Activated naive CD4-positive, alpha-beta T cell (primary cell): ENCODE measurements at places on chromosomes 16 and 17.

- DNase-seq, result no peak
Observed at GRCh38 chr16:89051521-89052166, 42.0 kb upstream of the ACSF3 start.

- DNase-seq, result no peak
Observed at GRCh38 chr16:69436896-69437295, 12.5 kb downstream of the CYB5B start.

- no peak for DNase-seq
Observed at GRCh38 chr16:50599494-50599893, 51.3 kb downstream of the NKD1 start.

DNA sequence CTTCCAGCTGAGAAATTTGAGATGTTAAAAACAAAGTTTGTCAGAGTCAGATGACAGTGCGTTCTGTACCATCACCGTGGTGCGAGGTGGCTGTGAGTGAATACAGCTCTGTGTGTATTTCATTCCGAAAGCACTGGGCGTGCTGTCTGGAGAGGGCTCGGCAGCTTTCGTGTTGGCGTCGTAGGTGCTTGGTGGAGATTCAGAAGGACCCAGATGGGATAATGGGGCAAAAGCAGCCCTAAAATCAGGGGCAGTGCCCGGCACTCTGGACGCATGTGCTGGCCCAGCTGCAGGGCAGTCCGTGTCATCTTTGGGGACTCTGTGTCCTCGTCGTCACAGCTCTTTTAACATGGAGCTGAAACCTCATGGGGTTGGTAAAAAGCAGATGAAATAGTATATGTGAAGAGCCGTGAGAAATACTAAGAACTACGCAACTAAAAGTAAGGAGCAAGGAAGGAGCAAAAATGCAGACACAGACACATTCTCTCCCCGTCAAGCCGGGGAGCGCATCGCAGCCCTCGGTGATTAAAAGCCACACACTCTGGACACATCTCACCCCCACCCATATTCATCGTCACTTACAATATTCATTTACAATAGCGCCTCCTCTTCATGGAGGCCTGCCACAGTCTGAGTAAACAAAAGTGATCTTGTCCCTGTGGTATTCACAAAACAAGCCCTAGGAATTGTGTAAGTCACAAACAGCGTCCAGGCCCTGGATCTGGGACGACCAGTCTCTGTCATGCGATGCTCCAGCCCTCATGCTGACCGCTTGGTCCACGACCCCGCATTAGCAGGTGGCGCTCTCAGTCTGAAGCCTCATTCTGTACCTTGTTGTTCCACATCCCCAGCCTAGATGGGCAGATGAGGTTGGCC, 206.7 kb downstream of the RPTOR start:
- no peak for DNase-seq

- no peak for DNase-seq
Observed at GRCh38 chr17:77137111-77137510, 3.7 kb upstream of the SEC14L1 start.

GRCh38 chr16:57721356-57722209, 14.0 kb upstream of the KATNB1 start:
- DNase-seq, result no peak

- DNase-seq, result no peak
Observed at GRCh38 chr17:49520386-49521087, 25.4 kb downstream of the NGFR start.

DNA sequence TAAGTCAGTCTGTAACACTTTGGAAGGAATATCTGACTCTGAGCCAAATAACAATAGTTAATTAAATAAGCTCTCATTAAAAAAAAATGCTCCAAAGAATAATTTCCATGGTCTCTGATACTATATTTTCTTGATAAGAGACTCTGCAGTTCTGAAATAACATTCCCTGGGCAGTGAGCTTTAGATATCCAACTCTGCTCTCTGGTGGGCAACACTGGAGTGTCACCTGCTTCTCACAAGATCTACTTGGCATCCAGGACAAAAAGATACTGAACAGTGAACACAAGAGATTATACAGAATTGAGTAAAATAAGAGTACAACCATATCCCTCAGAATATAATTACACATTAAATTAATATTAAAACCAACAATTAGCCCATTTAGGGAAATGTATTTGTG, 13.7 kb downstream of the BLMH start:
- DNase-seq, result no peak

DNA sequence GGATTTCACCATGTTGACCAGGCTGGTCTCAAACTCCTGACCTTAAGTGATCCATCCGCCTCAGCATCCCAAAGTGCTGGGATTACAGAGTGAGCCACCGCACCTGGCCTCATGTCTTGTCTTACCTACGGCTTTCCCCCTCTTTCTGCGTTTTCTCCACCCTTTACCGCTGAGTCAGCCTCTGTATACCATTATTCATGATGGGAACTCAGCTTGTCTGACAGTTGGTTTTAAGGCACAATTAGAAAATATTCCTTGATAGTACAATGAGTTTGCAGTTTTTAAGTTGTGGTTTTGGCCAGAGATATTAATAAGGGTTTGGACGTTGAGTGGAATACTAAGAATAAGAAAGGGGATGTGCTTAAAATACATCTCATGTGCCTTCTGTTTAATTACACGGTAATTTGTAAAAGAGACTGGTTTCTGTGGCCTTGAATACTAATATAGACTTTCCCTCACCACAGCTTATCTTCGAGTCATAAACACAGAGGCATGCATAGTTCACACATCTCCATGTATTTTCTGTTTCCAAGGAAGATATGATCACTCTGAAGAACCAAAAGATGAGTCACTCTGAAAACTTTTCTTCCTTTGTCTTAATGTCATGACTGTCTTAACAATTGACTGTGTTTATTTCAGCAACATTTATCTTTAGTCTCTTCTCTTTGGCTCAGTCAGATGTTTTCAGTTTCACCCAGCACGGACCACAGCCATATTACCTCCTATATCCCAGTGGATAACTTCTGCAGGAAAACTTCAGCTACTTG, 54.4 kb downstream of the PITPNC1 start:
- DNase-seq, result no peak

DNA sequence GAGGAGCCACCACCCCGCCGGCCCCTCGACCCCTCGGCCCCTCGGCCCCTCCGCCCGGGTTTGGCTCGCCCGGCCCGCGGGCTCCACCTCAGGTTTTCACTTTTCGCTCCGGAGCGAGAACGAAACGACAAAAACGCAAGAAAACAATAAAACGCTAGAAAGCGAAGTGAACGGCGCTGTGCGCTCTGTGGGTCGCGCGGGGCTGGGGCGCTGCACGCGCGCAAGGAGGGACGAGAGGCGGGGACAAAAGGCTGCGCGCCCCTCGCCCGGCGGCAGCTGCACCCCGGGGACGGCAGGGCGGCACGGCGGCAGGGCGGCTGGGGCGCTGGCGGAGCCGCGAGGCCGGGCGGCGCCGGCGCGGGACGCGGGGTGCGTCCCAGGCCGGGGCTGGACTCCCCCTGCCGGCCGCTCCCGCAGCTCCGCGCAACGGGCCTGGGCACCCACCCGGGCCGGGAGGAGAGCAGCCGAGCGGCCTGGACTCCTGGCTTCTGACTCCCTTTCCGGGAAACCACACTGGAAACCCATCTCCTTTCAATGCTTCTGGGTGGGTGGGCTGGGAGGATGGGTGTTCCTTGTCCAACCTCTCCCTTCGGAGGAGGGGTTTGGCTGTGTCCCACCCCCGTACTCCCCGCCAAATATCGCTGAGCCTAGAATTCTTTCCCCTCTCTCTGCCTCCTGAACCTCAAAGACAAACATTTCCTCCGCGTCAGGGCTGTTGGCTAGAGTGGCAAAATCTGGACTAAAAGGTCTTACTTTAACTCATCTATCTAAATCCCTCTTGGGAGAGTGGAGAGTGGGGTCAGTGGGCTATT, 9.9 kb downstream of the TBX2 start:
- DNase-seq, result no peak

DNA sequence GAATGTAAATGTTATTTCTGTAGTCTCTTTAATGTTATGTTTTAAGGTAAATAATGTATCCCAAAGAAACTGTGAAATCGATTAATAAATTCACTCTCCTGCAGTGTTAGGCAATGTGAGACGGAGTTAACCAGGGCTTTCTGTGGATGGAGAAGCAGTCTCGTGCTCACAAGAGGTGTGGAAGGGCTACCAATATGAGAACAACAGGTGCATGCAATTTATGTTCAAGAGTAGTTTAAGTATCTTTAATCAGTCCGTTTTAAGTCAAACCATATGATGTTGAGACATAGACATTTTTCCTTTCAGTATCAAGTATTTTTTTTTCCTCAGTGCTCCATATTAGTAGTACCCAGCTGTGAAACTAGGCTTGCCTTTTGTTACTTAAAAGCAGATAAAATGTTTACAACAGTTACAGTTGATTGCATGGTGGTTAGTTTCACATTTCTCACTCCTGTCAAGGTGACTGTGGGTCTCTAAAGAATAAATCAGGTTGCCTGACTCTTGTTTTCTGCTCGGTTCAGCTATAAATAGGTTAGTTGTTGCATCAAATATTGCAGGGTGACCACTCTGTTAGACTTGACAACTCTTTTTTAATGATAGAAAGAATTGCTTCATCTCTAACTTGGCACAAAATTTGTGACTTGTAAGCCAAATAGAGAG, 54.4 kb downstream of the COX10 start:
- no peak for DNase-seq

- DNase-seq, result no peak
Observed at GRCh38 chr16:53429221-53429943, 4.9 kb upstream of the RBL2 start.

GRCh38 chr17:27564463-27564862, 66.5 kb upstream of the LGALS9 start:
- no peak for DNase-seq

DNA sequence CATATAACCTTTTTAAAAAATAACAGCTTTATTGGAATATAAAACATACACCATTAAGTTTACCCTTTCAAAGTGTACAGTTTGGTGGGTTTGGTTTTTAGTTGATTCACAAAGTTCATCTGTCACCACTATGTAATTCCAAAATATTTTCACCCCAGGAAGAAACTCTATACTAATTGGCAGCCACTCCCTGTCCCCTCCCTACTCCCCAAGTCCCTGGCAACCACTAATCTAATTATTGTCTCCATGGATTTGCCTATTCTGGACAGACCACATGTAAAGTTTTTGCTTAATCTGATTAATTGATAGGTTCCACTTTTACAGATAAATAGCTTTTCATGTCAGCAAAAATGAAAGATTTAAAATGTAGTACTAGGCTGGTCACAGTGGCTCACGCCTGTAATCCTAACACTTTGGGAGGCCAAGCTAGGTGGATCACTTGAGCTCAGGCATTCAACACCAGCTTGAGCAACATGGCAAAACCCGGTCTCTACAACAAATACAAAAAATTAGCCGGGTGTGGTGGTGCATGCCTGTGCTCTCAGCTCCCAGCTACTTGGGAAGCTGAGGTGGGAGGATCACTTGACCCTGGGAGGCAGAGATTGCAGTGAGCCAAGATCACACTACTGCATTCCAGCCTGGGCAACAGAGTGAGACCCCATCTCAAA, 25.0 kb upstream of the MAPK3 start:
- no peak for DNase-seq

DNA sequence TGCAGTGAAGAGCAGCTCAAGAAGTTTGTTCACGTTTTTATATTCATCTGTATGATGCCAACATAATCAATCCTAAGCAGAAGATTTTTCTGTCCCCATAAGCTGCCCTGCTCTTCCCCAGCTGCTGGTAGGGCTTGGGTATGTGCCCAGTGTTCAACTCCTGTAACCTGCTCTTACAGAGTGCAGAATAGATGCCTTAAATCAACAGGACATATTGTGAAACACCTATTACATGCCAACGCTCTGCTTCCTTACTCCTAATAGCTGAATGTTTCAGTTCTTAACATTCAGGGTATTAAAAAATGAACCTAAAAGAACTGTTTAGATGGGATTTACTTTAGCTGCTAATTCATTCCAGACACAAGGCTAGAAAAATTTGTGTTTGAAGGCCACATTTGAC, 190.9 kb downstream of the HS3ST3A1 start:
- DNase-seq, result no peak

DNA sequence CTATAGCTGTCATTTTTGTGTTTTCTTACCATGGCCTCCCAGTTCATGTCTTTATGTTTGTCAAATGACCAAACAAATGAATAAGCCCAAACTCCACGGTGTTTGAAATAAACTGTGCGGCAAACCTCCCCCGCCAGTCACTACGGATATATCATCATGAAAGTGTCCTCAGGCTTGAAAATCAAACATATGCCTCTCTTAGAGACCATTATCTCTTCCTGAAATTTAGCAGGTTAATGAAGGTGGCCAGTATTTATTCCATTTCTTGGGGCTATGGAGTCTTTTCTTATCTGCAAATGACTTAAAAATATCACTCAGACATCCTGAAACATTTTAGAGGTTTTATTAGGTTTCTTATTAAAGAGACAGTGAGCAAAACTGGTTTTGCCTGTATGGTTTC, 610.3 kb upstream of the CDH5 start:
- no peak for DNase-seq
